ENCODE measurements at places on chromosomes 12 and 14.

- no peak for DNase-seq
Measured at GRCh38 chr12:24393071-24393470, 443.6 kb upstream of the SOX5 start.

- DNase-seq, result no peak
Measured at GRCh38 chr12:81896771-81897170, 137.6 kb upstream of the PPFIA2 start.

DNA sequence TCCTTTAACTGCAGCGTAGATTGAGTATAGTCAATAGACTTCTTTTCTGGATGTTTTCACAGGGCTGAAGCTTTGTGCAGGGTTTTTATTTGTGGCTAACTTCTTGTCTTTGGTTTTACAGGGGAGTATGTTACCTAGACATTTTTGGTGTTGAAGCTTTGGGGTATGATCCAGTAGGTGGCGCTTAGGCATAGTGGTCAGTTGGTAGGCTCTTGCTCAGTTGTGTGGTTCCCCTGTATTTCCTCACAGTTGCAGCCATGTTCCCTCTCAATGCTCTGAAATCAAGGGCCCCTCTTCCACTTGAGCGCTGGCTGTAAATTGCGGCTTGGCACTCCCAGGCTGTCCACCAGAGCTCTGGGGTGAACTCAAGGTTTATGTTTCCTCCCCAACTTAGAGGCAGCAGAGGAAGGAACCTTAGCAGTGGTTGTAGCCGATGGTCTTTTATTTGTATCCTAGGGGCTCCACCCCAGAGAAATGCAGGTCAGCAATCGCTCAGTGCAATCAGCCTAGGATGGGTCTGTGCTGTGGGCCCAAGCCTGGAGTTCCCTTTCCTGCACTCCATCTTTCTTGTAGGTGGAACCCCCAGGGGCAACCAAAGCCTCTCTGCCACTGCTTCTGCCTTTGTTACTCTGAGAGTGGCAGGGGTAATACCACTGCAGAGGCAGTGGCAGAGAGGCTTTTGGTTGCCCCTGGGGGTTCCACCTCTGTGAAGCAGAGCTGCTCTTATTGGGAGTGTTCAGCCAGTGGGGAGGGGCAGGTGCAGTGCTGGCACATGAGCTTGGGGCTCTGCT, 55.1 kb downstream of the CMAS start:
- peak; percentile 69 for DNase-seq

- no peak for DNase-seq
Measured at GRCh38 chr14:53528185-53528671, 375.1 kb upstream of the DDHD1 start.

DNA sequence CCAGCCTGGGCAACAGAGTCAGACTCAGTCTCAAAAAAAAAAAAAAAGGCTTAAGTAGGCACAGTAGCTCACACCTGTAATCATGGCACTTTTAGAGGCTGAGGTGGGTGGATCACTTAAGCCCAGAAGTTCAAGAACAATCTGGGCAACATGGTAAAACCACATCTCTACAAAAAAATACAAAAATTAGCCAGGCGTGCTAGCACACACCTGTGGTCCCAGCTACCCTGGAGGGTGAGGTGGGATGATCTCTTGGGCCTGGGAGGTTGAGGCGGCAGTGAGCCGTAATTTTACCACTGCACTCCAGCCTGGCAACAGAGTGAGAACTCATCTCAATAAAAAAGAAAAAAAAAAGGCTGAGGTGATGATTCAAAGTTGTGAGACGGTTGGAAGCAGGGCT, 9.1 kb upstream of the RESF1 start:
- no peak for DNase-seq

GRCh38 chr14:96629558-96630222, 127.5 kb downstream of the PAPOLA start:
- no peak for DNase-seq

DNA sequence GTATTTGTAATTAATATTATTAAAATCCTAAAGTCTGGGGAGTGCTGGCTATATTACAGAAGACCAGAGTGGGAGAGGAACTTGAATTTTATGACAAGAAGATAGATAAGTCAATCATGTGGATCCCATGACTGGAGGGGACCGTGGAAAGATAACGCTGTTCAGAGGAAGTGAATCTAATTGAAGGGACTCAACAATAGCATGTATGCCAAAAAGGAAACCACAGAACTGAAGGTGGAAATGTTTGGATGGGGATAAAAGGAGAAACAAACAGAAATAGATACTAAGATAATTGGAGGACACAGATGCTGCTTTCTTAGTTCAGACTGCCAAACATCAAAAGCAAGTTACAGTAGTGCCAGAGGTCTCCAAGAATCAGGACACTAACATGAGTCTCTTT, 21.1 kb downstream of the OR6J1 start:
- no peak for DNase-seq

GRCh38 chr14:100035700-100036099, 29.5 kb upstream of the EVL start:
- DNase-seq, result no peak

DNA sequence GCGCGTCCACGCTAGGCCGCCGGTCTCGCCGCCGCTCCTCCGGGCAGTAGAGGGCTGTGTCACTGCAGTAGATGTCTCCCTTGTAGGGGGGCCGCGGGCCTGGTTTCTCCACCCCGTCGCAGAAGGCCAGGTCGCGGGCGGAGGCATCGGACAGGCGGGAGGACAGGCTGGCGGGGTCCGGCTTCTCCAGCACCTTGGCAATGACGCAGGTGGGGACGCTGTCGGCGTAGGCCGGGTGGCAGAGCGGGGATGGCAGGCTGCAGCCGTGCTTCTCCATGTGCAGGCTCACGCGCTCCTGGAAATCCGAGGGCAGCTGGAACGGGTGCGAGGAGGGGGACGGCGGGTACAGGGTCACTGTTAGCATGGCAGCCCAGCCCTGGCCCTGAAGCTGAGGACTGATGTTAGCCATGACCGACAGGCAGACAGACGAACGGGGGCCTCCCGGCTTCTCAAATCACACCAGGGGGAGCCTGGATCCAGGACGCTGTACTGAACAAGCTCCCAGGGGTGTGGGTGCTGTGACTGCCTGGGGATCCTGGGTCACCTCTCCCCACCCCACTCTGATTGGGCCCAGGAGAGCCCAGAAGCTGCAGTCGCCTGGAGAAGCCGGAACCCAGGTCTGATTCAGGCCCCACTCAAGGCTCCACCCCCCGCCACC, 48.1 kb downstream of the BEGAIN start:
- DNase-seq, result no peak

GRCh38 chr14:71579331-71579730, 352.9 kb upstream of the RGS6 start:
- DNase-seq, result no peak

DNA sequence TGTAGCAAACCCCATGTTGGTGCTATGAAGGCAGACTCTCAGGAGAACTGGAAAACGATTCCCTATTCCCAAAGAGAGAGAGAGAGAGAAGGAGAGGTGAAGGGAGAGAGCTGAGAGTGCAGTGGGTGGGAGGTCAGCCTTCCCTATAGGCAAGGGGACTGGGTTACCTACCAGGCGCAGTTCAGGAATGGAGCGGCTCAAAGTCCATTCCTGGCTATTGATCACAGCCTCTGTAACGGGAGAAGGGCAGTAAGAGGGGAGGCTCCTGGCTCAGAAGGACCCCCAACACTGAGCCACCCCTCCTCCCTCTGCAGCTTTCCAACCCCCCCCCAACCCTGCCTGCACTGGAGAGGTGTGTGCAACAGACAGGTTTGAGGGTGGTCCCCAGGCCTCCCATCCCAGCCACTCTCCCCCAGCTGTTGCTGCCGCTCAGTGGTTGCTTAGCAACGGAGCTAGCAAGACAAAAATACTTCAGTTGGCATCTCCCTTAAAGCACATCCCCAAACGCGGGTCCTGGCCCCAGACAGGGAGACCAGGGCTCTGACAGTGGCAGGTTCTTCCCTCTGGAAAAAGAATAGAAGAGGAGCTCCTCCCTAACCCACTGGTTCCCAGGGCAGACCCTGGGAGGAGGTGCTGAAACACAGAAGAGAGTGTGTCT, 3.2 kb downstream of the AGAP2 start:
- DNase-seq, result no peak

DNA sequence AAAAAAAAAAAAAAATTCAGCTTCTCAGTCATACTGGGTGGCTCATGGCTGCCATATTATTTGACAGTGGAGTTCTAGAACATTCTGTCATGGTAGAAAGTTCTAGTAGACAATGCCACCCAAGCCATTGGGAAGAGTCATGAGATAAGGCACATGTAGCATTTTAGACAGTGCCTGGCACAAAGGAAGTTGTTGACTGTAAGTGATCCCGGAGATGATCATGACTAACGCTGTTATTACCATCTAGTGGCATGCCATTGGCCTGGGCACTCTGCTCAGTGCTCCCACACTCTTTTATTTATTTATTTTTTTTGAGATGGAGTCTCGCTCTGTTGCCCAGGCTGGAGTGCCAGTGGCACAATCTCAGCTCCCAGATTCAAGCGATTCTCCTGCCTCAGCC, 80.4 kb downstream of the FOXN4 start:
- DNase-seq, result no peak

DNA sequence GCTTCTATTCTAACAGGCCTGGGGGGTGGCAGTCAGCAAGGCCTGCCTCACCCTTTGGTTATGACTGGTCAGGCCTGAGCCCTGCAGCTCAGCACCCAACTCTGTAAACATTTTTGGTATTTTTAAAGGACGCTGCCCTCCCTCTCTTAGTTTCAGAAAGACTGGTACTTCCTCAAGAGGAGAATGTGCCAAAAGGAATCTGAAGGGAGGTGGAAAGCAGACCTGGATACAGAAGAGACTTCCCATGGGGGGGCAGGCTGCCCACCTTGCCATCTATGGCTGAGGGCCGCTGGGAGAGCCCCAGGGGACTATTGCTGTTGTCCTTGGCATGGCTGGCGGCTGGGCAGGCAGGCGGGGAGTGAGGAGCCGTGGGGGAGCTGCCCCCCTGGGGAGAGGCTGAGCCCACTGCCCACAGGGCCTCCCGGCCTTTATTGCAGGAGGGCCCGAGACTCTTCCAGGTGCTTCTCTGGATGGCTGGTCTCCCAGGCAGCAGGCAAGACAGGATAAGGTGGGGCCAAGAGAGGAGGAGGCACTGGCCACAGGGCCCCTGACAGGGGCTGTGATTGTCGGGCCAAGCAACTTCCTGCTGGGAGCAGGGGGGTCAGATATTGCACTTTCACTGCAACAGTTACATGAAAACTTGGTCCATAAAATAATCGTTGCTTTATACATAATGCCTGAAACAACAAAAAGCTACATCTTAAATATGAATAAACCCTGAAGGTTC, 3.5 kb downstream of the ARL6IP4 start:
- no peak for DNase-seq

DNA sequence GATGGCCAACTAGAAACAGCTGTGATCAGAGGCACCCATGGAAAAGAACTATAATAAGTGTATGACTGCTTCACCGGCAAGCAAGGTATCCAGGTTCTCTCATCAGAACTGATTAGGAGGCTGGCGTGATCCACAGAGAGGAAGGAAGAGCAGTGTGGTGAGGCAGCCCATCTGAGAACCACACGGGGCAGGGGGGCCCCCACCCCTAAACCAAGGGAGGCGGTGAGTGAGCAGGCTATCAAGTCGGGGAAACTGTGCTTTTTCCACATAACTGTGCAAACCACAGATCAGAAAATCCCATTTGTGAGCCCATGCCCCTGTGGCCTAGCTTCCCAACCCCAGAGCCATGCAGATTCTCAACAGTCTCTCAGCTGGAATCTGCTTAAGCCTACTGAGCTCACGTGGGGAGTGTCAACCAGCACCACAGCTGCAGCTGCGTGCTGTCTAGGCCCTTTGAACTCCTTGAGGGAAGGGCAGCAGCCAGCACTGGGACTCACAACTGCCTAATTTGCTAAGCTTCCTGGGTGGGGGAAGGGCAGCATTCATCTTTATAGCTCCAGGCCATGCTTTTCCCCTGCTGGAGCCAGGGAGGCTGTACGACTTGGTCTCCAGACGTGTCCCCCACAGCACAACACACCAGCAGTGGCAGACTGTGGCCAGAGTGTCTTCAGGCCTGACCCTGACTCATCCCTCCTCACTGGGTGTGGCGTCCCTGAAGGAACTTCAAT, 444.4 kb upstream of the ATP2B1 start:
- no peak for DNase-seq

GRCh38 chr12:105676694-105677093, 346.2 kb downstream of the C12orf75 start:
- DNase-seq, result no peak

DNA sequence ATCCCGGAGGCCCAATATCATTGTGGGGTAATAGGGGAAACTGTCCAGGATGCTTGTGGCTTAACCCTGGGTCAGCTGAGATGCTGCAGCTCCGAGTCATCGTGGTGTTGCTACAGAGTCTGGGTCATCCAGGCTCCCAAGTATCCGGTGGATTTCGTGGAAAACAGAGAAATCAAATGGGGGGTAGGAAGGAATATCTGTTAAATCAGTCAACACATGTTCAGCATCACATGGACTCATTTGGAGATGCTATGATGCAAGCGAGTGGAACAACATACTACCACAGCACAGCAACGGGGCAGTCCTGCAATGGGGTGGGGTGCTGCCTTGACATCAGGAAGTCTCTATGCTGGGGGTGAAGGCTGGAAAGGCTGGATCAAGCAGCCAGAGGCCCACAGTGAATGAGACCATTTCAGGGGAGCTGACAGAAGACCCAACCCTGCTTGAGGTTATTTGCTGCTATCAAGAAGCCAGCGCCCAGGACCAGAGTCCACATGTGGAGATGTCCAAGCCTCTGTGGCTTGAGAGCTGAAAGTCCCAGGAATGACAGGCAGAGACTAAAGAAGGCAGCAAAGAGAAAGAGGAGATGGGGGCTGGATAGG, 22.9 kb downstream of the VDR start:
- DNase-seq, result no peak

GRCh38 chr12:26014085-26014484, 55.6 kb downstream of the RASSF8 start:
- no peak for DNase-seq

GRCh38 chr12:88237954-88238353, 95.8 kb downstream of the TMTC3 start:
- DNase-seq, result no peak

- no peak for DNase-seq
Measured at GRCh38 chr12:17301544-17301943, 695.6 kb upstream of the LMO3 start.

DNA sequence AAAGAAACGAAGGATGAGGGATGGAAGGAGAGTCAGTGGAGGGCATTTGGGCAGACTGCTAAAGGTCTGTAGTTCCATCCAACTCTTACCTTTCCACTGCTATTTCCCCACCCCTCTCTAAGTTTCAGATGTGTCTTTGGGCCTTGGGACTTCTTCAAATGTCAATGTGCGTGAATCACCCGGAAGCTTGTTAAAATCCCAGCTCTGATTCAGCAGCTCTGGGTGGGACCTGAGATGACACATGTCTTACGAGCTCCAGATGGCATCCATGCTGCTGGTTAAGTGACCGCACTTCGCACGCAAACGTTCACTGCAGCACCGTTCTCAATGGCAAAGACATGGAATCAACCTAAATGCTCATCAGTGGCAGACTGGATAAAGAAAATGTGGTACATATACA, 309.9 kb downstream of the VRK1 start:
- DNase-seq, result no peak

DNA sequence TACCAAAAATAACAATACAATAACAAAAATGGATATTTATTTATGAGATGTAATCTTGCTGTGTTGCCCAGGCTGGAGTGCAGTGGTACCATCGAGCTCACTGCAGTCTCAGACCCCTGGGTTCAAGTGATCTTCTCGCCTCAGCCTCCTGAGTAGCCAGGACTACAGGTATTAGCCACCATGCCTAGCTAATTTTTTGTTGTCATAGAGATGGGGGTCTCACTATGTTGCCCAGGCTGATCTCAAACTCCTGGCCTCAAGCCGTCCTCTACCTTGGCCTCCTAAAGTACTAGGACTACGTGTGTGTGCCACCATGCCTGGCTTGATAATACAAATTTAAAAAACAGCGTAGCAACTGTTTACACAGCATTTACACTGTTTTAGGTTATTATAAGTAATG, 23.1 kb downstream of the ARHGAP5 start:
- DNase-seq, result no peak

Data from CD4-positive, alpha-beta T cell treated with Interleukin-10 for 1 hour (primary cell).